Kidney glomerular epithelial cell (primary cell): ENCODE measurements at places on chromosomes 1 and 21.

DNA sequence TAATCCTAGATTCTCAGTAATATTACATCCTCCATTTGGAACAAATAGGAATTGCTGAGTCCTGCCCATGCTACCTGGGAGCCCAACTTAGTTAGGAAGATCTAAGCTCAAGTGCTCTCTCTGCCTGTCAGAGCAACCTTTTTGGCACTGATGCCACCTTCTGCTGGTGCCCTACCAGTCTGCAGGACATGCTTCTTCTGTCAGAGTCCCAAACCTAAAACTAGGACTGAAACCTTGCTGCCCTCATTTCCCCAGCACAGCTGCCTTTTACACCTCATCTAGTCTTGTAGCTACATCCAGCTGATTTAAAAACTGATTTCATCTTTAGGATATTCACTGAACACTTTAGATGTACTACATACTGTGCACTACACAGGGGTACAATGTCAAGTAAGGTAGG is 118.7 kb downstream of the LYPLAL1 start:
- no peak for DNase-seq

DNA sequence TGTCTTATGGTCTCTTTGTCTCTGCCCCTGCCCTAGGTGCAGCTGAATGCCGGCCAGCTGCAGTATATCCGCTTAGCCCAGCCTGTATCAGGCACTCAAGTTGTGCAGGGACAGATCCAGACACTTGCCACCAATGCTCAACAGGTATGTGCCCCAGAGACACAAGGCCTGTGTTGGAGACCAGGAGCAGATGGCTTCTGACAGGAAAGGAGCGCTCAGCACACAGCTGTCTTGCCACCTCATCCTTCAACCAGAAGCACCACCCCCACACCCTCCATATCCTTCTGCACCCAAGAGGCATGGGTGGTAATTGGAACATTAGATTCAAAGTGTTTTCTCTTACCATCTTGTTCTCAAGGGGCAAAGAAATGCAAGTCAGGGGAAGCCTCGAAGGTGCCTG is 17.0 kb upstream of the KCNQ4 start:
- DNase-seq = no peak

- peak; percentile 81 for DNase-seq
Measured at GRCh38 chr1:66532798-66533783, 862 bp upstream of the SGIP1 start.

DNA sequence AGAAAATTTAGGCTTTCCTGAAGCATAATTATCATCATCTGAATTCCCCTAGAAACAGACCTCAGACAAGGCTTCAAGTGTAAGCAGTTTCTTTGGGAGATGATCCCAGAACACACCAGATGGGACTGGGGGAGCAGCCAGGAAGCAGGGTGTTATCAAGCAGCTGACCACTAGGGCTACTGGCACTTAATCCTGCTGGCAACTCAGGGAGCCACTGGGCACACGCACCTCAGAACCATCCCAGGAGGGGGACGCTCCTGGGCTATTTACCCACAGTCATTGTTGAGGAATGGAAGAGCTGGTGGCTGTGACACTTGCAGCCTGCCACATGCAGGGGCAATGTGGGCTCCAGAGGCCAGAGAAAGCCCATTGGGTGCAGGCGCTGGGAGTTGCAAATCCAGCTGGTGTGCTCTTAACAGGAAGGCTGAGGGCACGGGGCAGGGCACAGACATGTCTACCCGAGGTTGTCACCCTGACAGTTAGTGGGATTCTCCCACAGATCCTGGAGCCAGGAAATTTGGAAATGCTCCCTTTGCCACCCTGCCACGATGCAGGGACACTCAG is 15.1 kb upstream of the IL22RA1 start:
- no peak for DNase-seq

DNA sequence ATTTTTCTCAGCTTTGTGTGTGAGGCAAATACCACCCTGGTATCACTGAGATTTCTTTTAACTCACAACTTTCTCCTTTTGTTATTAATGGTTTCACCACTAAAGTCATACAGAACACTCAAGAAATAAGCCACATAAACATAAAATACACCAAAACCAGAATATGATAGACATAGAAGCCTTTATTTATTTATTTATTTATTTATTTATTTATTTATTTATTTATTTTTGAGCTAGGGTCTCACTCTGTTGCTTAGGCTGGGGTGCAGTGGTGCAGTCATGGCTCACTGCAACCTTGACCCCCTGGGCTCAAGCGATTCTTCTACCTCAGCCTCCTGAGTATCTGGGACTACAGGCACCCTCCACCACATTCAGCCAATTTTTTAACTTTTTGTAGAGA is 12.5 kb downstream of the KRTAP8-1 start:
- DNase-seq = no peak

GRCh38 chr1:167088746-167089417 is 1.3 kb downstream of the GPA33 start:
- no peak for DNase-seq

DNA sequence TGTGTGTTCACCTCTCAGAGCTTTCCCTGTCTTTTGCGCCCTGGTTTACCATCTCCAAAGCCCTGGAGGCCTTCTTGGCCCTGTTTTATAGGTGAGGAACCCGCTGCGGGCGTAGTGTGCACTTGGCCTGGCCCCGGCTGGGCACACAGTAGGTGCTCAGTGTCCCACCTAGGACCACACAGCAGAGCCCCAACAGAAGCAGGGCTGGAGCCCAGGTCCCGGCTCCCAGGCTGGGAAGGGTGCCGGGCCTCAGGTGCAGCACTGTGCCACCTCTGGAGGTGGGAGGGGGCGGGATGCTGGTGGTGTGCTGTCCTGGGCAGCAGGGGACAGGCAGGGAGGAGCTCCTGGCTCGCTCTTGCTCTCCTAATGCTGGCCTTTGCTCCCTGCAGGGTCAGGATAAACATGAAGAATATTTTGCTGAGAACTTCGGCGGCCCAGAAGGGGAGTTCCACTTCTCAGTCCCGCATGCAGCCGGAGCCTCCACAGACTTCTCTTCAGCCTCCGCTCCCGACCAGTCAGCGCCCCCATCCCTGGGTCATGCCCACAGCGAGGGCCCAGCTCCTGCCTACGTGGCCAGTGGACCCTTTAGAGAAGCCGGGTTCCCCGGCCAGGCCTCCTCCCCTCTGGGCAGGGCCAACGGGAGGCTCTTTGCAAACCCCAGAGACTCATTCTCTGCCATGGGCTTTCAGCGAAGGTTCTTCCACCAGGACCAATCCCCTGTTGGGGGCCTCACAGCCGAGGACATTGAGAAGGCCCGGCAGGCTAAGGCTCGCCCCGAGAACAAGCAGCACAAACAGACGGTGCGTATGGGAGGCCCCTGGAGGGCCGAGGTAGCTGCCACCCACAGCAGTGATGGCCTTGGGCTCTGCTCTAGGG is 24.8 kb downstream of the COQ8A start:
- no peak for DNase-seq

DNA sequence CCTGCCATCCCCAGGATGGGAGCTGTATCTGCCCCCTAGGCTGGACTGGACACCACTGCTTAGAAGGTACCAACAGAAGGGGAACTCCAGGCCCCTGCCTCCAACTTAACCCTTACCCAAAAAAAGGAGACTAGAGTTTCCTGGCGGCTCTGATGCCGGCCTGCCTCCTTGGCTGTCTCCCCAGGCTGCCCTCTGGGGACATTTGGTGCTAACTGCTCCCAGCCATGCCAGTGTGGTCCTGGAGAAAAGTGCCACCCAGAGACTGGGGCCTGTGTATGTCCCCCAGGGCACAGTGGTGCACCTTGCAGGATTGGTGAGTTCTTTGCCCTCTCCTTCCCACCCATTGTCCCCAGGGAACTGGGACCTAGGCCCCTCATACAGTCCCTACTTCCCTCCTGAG is 8.1 kb upstream of the LRRC71 start:
- DNase-seq = no peak

- no peak for DNase-seq
Measured at GRCh38 chr1:27931184-27931583, 3.6 kb upstream of the SMPDL3B start.

DNA sequence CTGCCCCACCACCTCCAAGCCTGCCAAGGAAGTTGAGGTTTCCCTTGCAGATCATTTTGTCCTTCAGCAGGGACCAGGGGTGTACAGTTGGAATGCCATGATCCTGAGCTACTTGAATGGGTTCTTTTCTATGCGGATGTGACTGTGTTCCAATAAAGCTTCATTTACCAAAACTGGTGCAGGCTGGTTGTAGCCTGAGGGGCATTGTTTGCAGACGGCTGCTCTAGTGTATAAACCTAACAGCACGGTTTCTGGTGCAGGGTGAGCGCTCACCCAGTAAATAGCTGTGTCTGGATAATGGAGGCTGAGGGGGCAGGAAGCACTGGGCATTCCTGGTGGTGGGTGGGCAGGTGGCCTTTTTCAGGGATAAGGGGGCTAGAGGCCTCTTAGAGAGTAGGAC is 72.7 kb upstream of the ACTL8 start:
- DNase-seq = no peak

DNA sequence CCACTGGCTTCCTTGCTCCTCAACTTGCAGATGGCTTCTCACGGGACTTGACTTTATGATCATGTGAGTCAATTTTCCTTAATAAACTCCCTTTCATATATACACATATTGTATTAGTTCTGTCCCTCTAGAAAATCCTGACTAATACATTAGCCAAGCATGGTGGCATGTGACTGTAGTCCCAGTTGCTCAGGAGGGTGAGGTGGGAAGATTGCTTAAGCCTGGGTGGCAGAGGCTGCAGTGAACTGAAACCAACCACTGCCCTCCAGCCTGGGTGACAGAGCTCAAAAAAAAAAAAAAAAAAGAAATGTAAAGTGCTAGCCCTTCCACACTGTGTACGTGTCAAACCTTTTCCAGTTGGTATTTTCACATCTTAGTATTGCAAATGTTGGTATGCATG is 857.0 kb downstream of the LTN1 start:
- no peak for DNase-seq

- DNase-seq = no peak
Measured at GRCh38 chr1:46677339-46677738, 5.7 kb downstream of the TEX38 start.
